ENCODE measurements at places on chromosomes 5 and 9.

DNA sequence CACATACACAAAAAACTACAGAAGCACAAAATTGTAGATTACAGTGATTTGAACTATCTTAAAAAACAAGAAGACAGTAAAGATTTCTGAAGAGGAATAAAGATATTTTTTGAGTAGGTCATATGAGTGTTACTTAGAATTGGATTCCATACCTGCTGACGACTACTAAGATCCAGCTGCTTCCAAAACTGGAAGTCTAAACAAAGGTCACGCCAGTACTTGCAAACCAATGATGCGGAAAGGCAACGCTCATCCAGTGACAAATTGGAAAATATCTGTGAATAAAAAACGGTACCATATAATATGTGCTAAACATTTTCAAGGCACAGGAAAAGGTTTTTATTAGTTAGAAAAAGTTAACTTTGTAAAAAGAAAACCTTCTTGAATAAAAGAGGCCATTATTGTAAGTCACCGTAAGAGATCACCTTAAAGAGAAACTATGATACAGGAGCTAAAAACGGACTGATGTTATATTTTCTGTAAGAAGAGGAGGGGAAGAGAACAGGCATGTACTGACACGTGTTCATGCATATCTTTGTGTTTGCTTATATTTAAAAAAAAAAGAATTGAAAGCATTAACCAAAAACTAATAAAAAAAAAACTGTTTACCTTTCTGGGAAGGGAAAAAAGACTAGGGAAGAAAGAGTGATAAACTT lies 14.1 kb downstream of the FBXL17 start:
- H3K27ac ChIP-seq, result no peak overlapping the region
- H3K4me3 ChIP-seq, result no peak overlapping the region
- H3K4me1 ChIP-seq, result peaks cover 23% of the 10 kb centered on the region
- H3K36me3 ChIP-seq, result peaks cover 16% of the 10 kb centered on the region

GRCh38 chr9:83322438-83322837 lies 215.8 kb downstream of the FRMD3 start:
- no peaks in the 10 kb centered on the region for H3K4me1 ChIP-seq
- no peak overlapping the region for H3K27ac ChIP-seq
- no peaks in the 10 kb centered on the region for H3K27me3 ChIP-seq
- ATAC-seq, result no peak

GRCh38 chr9:125241863-125242739 lies 958 bp upstream of the HSPA5 start:
- no peaks in the 10 kb centered on the region for H3K27me3 ChIP-seq
- H3K4me3 ChIP-seq, result peak overlapping the region; percentile 99
- H3K36me3 ChIP-seq, result peaks cover 19% of the 10 kb centered on the region
- ATAC-seq, result peak; percentile 7
- H3K4me1 ChIP-seq, result peaks cover 25% of the 10 kb centered on the region

DNA sequence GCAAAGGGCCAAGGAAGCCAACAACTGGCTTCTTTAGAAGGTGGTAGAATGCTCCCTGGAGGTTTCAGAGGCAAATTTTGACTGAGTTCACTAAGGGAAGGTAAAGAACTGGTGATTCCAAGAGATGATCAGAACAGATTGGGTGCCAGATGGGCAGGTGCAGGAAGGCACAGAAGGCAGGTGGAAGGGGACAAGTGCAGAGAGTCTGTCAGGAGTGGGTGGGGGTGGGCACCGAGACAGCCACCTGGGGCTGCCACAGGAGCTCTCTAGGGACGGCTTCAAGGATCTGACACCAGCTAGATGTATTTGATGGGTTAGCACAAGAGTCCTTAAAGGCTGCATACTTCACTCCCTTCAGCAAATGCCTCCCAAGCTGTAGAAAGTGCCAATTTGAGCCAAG lies 207.3 kb downstream of the PTTG1 start:
- H3K27me3 ChIP-seq, result peaks cover 22% of the 10 kb centered on the region
- H3K36me3 ChIP-seq, result no peaks in the 10 kb centered on the region
- H3K27ac ChIP-seq, result no peak overlapping the region
- H3K4me1 ChIP-seq, result no peaks in the 10 kb centered on the region
- ATAC-seq, result no peak

Data from stimulated activated memory B cell treated with anti-CD40 and anti-IgM and Interleukin-4, amounts not matched to agents 10 μg/mL and 1 μg/mL and 100 μg/mL, for 72 hours (primary cell).